Colonic mucosa (tissue), 4 donors: ENCODE measurements at places on chromosomes 11 and 22. TPM values are rescaled to one million over a fixed set of nuclear protein-coding genes. Genes with fewer than 3 reads are reported as not detected.

DNA sequence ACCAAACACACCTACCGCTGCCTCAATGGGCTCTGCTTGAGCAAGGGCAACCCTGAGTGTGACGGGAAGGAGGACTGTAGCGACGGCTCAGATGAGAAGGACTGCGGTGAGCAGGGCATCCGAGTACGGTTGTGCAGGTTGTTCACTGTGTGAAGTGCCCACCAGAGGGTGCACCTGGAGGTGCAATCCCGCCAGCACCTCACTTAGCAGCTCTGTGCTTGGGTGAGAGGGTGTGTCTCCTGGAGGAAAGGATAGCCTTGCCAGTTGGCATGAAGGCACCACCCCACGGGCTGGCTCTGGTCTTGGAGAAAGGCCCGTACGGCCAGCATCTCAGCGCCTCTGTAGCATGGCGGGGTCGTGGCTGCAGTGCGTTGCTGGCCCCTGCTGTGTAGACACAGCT, 39.4 kb downstream of the ST14 start:
- peaks cover 9% of the 10 kb centered on the region for H3K36me3 ChIP-seq
- no peak overlapping the region for H3K4me3 ChIP-seq
- no peak for DNase-seq
- no peak overlapping the region for H3K27ac ChIP-seq
- no peaks in the 10 kb centered on the region for H3K4me1 ChIP-seq
- H3K27me3 ChIP-seq, result no peaks in the 10 kb centered on the region

DNA sequence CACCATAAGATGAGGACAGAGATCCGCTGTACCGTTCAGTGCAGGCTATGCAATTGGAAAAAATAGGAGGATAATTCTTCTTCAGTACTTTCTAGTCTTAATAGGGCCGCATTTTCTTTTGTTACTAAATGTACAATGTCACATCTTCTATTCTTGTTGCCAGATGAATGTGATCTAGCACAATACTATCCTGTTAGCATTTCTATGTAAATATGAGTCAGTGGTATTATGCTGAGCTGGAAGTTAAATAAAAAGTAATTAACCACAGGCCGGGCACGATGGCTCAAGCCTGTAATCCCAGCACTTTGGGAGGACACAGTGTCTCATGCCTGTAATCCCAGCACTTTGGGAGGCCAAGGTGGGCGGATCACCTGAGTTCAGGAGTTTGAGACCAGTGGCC, 24.4 kb upstream of the BIRC3 start:
- H3K27ac ChIP-seq, result no peak overlapping the region
- H3K27me3 ChIP-seq, result no peaks in the 10 kb centered on the region
- no peak for DNase-seq
- peaks cover 11% of the 10 kb centered on the region for H3K4me1 ChIP-seq

The OR51B4 gene
- total RNA-seq, result not detected

The LUZP2 gene
- 0.57 TPM for total RNA-seq

The CHST1 gene
- total RNA-seq, result 0.54 TPM
